ENCODE measurements at places on chromosomes 5 and 9.

GRCh38 chr9:124285903-124286291, 28.1 kb downstream of the NEK6 start:
- DNase-seq: no peak

DNA sequence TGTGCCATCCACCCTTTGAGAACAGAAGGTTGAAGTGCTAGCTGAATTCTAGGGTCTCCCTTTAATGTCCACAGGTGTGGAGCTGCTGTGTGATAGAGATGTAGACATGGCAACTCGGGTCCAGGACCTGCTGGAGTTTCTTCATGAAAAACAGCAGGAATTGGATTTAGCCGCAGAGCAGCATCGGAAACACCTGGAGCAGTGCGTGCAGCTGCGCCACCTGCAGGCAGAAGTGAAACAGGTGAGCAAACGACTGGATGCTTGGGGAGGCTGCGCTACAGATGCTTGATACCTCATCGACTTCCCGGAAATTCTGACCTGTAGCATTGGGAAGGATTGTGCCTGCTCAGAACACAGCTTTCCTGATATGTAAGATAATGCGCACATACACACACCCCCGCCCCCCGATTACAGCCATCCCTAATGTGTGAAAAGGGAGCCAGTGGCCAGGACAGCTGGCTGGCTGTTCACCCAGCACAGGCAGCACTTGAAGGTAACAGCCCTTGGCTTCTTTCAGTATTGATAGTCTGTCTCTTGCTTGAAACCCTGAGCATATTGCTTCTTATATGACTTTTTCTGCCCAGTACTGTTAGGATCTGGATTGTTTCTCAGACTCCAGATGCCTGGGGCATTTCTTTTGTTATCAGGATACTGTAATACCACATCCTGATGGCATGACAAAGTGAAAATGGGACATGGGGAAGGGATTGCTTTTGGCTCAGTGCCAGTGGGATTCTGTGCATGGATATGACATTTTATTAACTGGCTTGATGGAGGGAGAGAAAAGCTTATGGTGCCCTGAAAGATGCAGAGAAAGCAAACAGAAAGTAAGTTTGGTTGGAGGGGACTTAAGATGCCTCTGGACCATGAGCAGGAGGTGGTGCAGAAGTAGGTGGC, 216.8 kb upstream of the OTULINL start:
- no peak for DNase-seq

DNA sequence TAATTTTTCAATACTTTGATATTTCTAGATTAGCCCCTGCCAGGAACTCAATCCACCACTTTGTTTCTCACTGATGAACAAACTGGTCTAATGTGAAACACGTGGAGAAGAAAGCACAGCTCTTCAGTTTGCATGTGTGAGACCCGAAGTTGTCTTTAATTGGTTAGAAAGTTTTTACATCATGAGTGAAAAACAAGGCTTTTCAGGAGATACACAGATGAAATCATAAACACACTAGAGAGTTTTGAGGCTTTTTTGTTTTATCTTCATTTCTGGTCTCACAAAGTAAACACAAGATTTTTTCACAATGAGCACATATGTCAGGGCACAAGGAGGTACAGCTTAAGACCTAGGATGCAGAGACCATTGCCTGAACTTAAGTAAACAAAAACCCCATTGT, 84.5 kb upstream of the MOCS2 start:
- no peak for DNase-seq

GRCh38 chr5:53335115-53335514, 145.3 kb upstream of the FST start:
- DNase-seq: no peak
